ENCODE measurements at places on chromosomes 13 and 19. TPM values are rescaled to one million over a fixed set of nuclear protein-coding genes. Genes with fewer than 3 reads are reported as not detected.

KLK14 gene
- total RNA-seq, result not detected

DNA sequence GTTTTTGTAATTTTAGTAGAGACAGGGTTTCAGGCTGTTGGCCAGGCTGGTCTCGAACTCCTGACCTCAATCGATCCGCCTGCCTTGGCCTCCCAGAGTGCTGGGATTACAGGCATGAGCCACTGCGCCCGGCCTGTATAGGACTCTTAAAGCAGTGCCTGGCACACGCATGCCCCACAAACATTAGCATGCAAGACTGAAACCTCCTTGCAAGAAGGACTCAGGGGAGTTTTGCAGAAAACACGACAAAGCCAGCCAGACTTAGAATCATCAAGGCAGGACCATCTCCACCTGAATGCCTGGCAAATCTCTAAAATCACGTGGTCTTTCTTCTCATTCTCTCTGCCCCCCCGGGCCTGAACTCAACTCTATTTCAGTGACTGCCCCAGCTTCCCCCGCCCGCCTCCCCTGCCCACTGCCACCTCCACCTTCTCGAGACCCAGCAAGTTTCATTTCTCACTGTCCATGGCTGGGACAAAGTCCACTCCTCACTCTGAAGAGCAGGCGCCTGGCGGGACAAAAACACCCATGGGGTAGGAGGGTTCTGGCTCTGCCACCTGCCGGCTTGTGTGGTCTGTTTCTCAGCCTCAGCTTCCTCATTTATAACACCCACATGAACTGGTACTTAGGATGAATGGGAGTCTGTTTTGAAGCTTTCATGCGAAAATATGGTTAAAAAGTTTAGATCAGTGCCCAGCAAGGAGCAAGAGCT is 2.4 kb downstream of the TICAM1 start:
- peak; percentile 49 for DNase-seq

- DNase-seq, result no peak
These were observed 16.6 kb downstream of the TEX30 start for GRCh38 chr13:102757006-102757405.

CYP2S1 gene
- 18.2 TPM for total RNA-seq

LRP3 gene
- not detected for total RNA-seq

GRCh38 chr13:75968103-75968838 is 332.1 kb downstream of the LMO7 start:
- no peak for DNase-seq

C5AR2 gene
- total RNA-seq, result not detected

DNA sequence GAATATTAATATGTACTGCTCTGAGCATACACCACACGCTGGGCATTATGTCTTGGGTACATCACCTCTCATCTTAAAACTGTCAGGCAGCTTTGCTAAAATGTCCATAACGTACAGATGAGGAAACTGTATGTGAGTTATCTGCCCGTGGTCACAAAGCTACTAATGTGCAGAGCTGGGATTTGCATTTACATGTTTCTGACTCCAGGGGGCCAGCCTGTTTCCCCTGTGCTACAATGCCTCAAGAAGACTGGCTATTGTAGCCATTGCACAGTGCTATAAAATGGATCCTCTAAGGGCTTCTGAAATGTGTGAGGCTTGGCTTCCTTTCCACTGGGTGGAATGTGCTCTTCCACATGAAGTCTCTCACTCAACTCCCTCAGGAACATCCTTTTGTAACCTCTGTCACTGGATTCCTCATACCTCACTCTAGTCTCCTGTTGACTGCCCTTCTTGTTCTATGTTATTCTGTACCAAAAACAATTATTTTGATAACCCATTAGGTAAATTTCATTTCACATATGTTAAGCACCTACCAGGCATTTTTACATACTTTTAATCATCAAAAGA is 95.6 kb upstream of the HTR2A start:
- peak; percentile 70 for DNase-seq

SBK2 gene
- total RNA-seq, result not detected

GRCh38 chr13:37366044-37366770 is 232.4 kb downstream of the POSTN start:
- no peak for DNase-seq

- peak; percentile 79 for DNase-seq
These were observed 35.0 kb upstream of the FRY start for GRCh38 chr13:31996601-31997000.

KIR2DL1 gene
- not detected for total RNA-seq

- no peak for DNase-seq
These were observed 177.8 kb downstream of the PAN3 start for GRCh38 chr13:28316129-28316528.

VSTM1 gene
- not detected for total RNA-seq

LGALS14 gene
- not detected for total RNA-seq

- DNase-seq, result no peak
These were observed 120.0 kb upstream of the RFC3 start for GRCh38 chr13:33697926-33698325.

DNA sequence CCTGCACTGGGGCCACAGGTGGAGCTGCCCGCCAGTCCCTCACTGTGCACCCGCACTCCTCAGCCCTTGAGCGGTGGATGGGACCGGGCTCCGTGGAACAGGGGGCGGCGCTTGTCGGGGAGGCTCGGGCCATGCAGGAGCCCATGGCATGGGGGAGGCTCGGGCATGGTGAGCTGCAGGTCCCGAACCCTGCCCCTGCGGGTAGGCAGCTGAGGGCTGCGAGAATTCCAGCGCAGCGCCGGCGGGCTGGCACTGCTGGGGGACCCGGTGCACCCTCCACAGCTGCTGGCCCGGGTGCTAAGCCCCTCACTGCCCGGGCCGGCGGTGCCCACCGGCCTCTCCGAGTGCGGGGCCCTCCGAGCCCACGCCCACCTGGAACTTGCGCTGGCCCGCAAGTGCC is 877.5 kb upstream of the PCDH9 start:
- DNase-seq, result no peak

DOCK6 gene
- total RNA-seq, result 19.4 TPM

- no peak for DNase-seq
These were observed 7.0 kb downstream of the GPR18 start for GRCh38 chr13:99250982-99251825.

DNA sequence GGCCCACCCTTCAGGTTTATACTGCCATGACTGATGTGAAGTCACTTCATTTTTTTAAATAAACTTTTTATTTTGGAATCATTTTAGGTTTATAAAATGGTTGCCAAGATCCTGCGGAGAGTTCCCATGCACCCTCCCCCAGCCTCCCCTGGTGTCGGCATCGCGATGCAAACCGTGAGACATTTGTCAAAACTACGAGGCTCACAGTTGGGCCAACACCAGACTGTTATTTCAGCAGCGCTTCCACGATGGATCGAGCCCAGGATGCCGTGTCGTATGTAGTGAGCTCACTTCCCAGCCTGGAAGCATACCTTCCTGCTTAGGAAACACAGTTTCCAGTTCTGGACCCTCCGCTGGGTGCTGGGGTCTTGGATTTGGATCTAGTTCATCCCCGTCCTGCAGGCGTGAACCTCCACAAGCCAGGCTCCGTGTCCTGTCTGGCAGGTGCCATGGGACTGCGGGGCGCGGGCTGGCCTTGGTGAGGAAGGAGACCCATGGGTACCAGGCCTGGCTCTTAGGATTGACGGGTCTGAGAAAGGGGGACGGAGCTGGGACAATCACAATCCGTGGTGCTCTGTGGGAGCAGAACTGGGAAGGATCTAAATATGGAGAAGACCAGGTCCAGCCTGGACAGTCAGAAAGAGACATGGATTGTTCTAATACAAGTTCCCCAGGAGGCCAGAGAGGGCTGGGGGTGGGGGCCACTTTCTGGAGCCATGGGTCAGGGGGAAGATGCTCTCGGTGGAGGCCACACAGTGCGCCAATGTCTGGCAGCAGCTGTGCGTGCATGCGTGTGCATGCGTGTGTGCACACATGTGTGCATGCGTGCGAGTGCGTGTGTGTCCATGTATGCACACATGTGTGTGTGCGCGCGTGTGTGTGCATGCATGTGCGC is 2.4 kb upstream of the SBK2 start:
- DNase-seq, result no peak

- no peak for DNase-seq
These were observed 5.4 kb upstream of the JSRP1 start for GRCh38 chr19:2261438-2262172.

GRCh38 chr13:27954406-27954851 is 14.7 kb downstream of the CDX2 start:
- DNase-seq, result no peak

GRCh38 chr13:107765724-107766401 is 449.5 kb downstream of the LIG4 start:
- no peak for DNase-seq

DNA sequence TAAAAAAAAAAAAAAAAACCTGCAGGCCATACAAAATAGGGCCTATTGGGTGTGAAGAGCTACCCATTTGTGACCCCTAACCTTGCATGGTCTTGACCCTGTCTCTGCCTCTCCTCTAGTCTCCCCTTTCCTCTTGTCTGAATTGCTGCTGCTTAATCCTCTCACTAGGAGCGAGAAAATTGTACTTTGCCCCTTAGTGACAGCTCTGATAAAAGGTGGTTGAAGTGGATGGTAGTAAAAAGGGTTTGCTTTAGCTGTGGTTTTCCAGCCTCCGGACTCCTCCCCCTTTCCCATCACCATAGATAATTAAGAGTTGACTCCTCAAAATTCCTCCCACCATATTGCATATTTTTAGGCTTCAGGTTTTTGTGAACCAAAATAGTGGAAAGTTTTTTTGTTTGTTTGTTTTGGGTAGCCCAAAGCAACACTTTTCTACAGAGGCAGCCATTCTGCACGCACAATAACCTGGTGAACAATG is 23.5 kb downstream of the ACTN4 start:
- peak; percentile 86 for DNase-seq

- DNase-seq, result no peak
These were observed 9.4 kb upstream of the FAM124A start for GRCh38 chr13:51212758-51213157.

DNA sequence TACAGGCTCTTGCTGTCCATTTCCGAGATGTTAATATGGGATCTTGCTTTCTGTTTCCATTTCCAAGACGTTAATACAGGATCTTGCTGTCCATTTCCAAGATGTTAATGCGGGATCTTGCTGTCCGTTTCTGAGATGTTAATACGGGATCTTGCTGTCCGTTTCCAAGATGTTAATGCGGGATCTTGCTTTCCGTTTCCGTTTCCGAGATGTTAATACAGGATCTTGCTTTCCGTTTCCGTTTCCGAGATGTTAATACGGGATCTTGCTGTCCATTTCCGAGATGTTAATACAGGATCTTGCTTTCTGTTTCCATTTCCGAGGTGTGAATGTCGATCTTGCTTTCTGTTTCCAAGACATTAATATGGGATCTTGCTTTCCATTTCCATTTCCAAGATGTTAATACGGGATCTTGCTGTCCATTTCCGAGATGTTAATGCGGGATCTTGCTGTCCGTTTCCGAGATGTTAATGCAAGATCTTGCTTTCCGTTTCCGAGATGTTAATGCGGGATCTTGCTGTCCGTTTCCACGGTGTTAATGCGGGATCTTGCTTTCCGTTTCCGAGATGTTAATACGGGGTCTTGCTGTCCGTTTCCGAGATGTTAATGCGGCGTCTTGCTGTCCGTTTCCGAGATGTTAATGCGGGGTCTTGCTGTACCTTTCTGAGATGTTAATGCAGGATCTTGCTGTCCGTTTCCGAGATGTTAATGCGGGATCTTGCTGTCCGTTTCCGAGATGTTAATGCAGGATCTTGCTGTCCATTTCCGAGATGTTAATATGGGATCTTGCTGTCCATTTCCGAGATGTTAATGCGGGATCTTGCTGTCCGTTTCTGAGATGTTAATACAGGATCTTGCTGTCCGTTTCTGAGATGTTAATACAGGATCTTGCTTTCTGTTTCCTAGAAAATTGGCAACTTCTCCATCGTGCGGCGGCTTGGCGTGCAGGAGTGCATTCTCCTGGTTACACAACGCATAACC is 38.3 kb downstream of the PEX11G start:
- no peak for DNase-seq

FFAR2 gene
- total RNA-seq, result 0.08 TPM

GRCh38 chr13:38941353-38941945 is 49.2 kb downstream of the STOML3 start:
- DNase-seq, result no peak

DNA sequence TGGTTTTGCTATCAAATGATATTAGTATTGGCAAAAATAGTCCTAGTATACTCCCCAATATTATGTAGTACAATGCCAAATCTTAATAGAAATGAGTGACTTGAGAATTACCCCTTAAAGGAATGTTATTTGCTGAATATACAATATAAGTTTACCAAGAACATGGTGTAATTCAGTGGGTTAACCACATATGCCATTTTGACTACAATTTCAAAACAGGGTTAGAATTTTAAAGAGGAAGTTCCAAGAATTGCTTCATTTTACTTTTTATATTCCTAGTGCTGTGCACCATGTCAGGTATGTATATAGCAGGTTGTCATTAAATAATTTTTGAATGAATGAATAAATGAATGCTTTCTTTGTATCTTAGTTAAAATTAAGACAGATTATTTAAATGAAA is 66.3 kb downstream of the LMO7 start:
- DNase-seq, result no peak

CRB3 gene
- 101 TPM for total RNA-seq

DNA sequence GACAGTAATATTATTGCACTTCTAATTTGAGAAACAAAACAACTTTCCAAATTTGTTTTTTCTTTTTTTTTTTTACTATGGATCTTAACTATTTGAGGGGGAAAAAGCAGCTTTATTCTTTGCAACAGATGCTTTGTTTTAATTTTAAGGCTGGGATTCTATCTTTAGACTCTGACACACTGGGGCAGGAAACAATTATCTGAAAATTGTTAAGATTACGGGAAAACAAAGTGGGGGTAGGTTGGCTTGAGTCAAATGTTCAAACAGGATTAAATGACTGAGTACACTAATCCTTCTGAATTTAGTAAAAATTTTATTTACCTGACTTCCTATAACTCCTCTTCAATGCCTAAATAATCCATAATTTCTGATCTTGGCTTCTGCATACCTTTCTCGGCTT is 543.2 kb downstream of the SLITRK6 start:
- DNase-seq, result no peak

TSHZ3 gene
- total RNA-seq, result not detected

DNA sequence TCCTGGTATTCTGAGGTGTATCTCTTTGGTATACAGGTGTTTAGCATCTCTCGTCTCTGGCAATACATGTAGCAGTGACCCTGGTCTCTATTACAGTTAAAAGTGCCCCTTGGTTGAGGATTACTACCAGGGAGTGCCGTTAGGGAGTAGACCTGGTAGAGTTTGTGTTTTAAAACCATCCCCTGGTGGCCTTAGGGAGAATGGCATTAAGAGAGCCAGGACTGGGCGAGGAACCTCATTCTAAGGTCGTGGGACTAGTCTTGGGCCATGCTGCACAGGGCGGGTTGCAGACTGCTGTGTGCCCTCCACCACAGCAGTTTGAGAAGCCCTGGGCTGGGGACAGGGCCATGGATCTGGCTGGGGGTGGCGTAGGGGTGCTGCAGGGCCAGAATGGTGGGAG is 35.0 kb downstream of the B3GLCT start:
- peak; percentile 67 for DNase-seq

Measured in HT-29 (cell line).